Left colon (tissue), 2 donors: ENCODE measurements at places on chromosomes 12 and 14. TPM values are rescaled to one million over a fixed set of nuclear protein-coding genes. Genes with fewer than 3 reads are reported as not detected.

COCH gene
- 3.1 TPM for total RNA-seq

SRGAP1 gene
- 18.6 TPM for total RNA-seq

ADAM20 gene
- total RNA-seq, result 0.31 TPM

SAMD15 gene
- total RNA-seq, result 0.36 TPM

CLEC6A gene
- not detected for total RNA-seq
